ENCODE measurements at places on chromosomes 13 and 19.

DNA sequence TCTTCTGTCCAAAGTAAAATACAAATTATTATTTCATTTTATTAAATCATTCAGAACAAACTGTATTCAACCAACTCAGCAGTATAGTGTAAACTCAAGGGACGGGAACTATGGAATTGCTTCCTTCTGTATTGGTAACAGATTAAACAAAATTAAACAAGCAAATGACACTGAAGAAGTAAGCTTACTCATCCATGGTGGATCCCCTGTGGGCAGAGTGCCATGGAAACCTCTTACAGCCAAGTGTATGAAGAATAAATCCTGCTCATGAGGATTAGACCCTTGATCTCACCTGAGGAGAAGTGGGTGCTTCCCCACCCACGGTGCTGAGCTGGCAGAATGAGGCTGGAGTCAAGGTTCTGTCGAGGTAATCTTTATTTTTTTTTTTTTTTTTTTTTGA, 18.0 kb upstream of the RFXAP start:
- no peak for DNase-seq

- no peak for DNase-seq
These were observed 26.2 kb downstream of the INSR start for GRCh38 chr19:7267792-7268704.

DNA sequence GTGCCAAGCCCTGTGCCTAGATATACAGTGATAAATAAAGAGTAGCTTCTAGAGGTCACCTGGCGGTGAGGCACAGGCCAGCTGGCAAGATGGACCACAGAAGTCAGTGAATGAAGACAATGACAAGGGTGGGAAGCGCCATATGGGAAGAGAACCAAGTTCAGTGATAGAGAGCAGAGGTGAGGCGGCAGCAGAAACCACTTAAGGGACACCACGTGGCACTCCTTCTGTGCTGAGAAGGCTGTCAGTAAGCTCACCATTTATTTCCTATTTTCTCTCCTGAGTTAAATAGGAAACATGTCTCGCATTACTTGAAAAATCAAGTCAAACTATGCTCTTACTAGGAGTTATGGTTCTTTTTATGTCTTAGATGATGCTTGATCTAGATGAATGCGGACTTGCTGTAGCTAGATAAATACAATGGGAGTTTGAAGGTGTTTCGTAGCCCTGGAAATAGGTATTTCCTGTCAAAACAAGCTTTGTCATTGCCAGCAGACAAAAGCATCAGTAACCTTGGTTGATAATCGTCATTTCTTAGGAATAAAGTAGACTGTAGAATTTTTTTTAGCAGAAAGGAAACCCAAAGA, 17.8 kb downstream of the ALOX5AP start:
- no peak for DNase-seq

- no peak for DNase-seq
These were observed 64.8 kb downstream of the SOX1 start for GRCh38 chr13:112131713-112132113.

DNA sequence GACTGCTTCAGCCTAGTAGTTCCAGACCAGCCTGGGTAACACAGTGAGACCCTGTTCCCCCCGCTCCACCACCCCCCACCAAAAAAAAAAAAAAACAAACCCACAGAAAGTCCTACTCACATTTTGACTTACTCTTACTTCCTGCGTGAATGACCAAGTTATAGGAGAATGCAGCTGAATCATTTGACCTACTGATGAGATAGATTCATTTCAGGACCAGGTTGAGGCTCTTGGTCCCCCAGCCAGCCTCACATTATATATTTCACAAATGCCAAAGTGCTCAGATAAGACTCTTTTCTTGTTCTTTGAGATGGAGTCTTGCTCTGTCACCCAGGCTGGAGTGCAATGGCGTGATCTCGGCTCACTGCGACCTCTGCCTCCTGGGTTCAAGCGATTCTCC, 70.2 kb downstream of the KLF5 start:
- DNase-seq, result no peak

- no peak for DNase-seq
These were observed 593 bp downstream of the ATG4D start for GRCh38 chr19:10544242-10544752.
